A549 treated with RU486 at 1 μM for 4 hours (cell line): ENCODE measurements at places on chromosomes 3 and 15. TPM values are rescaled to one million over a fixed set of nuclear protein-coding genes. Genes with fewer than 3 reads are reported as not detected.

The TMEM212 gene
- total RNA-seq = not detected in 5 replicates

The NR1I2 gene
- total RNA-seq = not detected in 5 replicates

The CCDC33 gene
- 5.2 to 7.0 TPM (median 6.0 TPM) in 5 replicates for total RNA-seq

The STAG1 gene
- total RNA-seq = 5.8 to 11.2 TPM (median 10.0 TPM) in 5 replicates

The GDPGP1 gene
- 4.4 to 6.5 TPM (median 5.5 TPM) in 5 replicates for total RNA-seq

The APH1B gene
- 17.5 to 23.6 TPM (median 20.0 TPM) in 5 replicates for total RNA-seq

The MUC20 gene
- total RNA-seq = 0.51 to 1.1 TPM (median 0.80 TPM) in 5 replicates

The C15orf39 gene
- 23.6 to 35.3 TPM (median 33.7 TPM) in 5 replicates for total RNA-seq

The PRSS50 gene
- not detected in 5 replicates for total RNA-seq

The SLC22A14 gene
- 0.11 TPM in 1 of 5 replicates, not detected in the others for total RNA-seq

The GOLGA8G gene
- not detected in 5 replicates for total RNA-seq

The SH2D7 gene
- not detected in 5 replicates for total RNA-seq

The RASL12 gene
- 0.09 to 0.15 TPM (median 0.12 TPM) in 5 replicates for total RNA-seq

The CCDC80 gene
- 36.9 to 74.9 TPM (median 55.3 TPM) in 5 replicates for total RNA-seq

The TIPIN gene
- total RNA-seq = 24.1 to 38.4 TPM (median 27.5 TPM) in 5 replicates

The TBL1XR1 gene
- 19.9 to 25.9 TPM (median 20.2 TPM) in 5 replicates for total RNA-seq

The MORC1 gene
- not detected in 5 replicates for total RNA-seq

The ECE2 gene
- not detected in 5 replicates for total RNA-seq

The PPARG gene
- 37.6 to 40.8 TPM (median 38.3 TPM) in 5 replicates for total RNA-seq

The MOBP gene
- 0.05 to 0.20 TPM in 2 of 5 replicates, not detected in the others for total RNA-seq
